ENCODE measurements at places on chromosomes 2 and 18. TPM values are rescaled to one million over a fixed set of nuclear protein-coding genes. Genes with fewer than 3 reads are reported as not detected.

Gene NOSTRIN
- total RNA-seq = not detected

Gene ACADL
- not detected for total RNA-seq

Gene SLC9A4
- total RNA-seq = 0.08 TPM

DNA sequence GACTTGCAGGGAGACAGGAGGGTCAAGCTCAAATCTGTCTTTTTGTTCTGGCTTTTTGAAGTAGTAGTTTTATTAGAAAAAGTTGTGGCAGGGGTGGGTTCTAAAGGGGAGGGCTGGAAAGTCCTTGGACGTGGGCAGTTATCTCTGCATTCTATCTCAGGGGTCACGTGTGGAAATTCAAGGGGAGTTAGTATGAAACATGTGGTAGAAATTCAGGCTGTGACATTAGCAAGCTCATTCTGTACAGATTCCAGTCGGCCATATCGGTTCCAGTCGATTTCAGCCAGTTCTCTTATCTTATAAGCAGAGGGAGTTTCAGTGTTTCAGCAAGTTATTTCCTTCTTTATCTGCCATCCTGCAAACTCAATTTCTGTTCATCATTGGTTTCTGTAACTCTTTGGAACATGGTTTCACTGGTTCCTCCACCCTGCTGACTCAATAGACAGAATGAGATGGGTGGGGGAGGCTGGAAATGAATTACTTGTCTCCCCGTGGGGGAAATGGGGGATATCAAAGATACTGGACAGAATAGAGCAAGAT, 53.0 kb downstream of the RAB27B start:
- peaks cover 2% of the 10 kb centered on the region for H3K27me3 ChIP-seq
- no peak for DNase-seq
- peaks cover 16% of the 10 kb centered on the region for H3K4me1 ChIP-seq
- H3K4me3 ChIP-seq = no peak overlapping the region
- no peaks in the 10 kb centered on the region for H3K36me3 ChIP-seq

DNA sequence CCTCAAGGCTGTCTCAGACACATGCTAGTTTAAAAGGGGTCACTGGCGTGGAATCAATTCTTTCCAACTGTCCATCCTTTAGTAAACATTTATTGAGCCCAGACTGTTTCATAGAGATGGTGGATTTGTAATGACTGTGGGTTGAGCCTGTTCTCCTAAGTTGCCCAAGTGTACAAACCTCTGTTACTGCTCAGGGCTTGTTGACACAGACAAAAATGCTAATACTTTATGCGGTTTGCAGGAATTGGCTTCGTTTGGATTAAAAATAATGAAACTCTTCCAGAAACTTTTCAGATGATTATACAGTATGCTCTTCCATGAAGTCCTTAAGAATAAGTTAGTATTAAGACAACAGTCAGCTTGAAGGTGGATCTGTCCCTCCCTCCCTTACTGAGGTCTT, 83.6 kb upstream of the MGAT5 start:
- H3K27ac ChIP-seq = no peak overlapping the region
- no peaks in the 10 kb centered on the region for H3K27me3 ChIP-seq
- H3K4me1 ChIP-seq = peaks cover 21% of the 10 kb centered on the region
- H3K36me3 ChIP-seq = no peaks in the 10 kb centered on the region

Gene LIPT1
- 6.9 TPM for total RNA-seq

DNA sequence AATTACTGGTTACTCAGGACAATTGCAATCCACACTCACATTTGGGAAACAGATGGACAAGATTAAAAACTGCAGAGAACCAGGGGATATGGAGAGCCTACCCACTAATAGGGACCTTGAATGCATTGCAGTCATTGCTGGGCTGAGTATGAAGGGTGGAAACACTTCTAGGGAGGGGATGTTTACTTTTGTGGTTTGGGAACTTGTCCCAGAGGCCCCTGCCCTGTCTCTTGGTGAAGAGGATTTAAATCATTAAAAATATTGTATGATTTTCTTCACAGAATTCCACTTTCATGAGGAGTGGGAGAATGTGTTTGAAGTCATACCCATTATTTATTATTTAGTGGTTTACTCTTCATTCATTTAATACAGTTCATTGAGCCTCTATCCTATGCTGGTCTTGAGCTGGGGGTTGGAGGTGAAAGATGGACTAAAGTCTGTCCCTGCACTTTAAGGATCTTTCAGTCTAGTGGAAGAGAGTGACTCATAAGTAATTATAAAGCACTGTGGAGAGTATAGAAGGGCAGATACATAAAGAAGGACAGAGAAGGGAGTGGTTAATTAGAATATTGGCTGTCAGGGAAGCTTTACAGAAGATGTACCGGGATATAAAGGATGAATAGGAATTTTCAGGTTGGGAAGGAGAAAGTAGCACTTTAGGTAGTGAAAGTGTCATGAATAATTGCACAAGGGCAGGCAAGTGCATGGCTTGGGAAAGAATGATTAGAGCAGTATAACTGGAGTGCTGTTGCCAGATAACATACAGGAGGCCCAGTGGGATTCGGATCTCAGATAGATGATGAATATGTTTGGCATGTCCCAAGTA, 313.4 kb downstream of the LPIN1 start:
- H3K4me1 ChIP-seq = no peaks in the 10 kb centered on the region
- H3K27ac ChIP-seq = no peak overlapping the region
- H3K36me3 ChIP-seq = no peaks in the 10 kb centered on the region
- H3K4me3 ChIP-seq = no peak overlapping the region

Gene MARCHF4
- total RNA-seq = 0.46 TPM

Gene CPS1
- total RNA-seq = 31.5 TPM

Gene SLC23A3
- 1.7 TPM for total RNA-seq

DNA sequence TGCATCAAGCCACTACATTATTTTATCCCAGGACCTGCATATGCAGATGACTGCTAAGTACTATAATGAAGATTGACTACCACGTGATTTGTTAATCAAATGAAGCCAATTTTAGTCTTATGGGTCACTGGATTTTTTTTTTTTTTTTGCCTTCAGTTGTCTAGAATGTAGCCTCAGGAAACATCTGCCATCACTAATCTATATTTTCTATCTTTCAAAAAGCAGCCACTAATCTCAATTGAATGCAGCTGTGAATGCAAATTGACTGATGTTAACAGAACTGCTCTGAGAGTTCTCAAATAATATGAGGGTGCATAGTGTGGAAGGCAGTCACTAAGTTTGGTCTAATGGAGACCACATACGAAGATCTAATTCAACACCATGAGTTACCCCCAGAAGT, 106.3 kb downstream of the ABCA12 start:
- no peak overlapping the region for H3K4me3 ChIP-seq
- H3K27ac ChIP-seq = no peak overlapping the region
- no peak for DNase-seq
- H3K4me1 ChIP-seq = peaks cover 3% of the 10 kb centered on the region

- no peak overlapping the region for H3K27ac ChIP-seq
- no peaks in the 10 kb centered on the region for H3K27me3 ChIP-seq
- H3K4me3 ChIP-seq = no peak overlapping the region
- no peak for DNase-seq
Observed at GRCh38 chr2:59726228-59727120, 827.0 kb downstream of the BCL11A start.

GRCh38 chr2:231640641-231641111, 48.0 kb downstream of the TEX44 start:
- peaks cover 2% of the 10 kb centered on the region for H3K27me3 ChIP-seq
- peaks cover 24% of the 10 kb centered on the region for H3K4me1 ChIP-seq
- DNase-seq = no peak
- peak overlapping the region; percentile 50 for H3K27ac ChIP-seq
- no peak overlapping the region for H3K4me3 ChIP-seq
- no peaks in the 10 kb centered on the region for H3K36me3 ChIP-seq
